Activated gamma-delta T cell (primary cell): ENCODE measurements at places on chromosomes 3 and 15.

DNA sequence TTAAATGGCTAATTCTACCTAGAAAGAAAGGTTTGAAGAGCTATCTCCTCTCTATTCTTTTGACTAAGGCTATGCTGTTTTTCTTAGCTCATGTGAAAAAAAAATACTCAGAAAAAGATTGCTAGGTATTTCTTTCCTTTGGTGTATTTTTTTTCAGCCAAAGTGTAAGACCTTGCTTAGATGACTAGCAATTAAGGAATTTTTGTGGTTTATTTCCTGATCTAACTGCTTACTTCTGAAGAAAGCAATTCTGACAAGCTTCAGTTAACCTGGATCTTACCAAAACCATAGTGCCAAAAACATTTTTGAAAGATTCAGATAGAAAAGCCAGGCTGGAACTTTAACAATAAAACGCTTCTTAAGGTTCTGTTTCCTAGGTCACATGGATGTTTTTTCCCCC is 315.6 kb downstream of the SOX2 start:
- no peak for DNase-seq

- no peak for DNase-seq
Measured at GRCh38 chr15:65869954-65870871, 922 bp downstream of the RAB11A start.

- DNase-seq: no peak
Measured at GRCh38 chr15:71218272-71218805, 103.1 kb downstream of the THSD4 start.

GRCh38 chr3:41199866-41200668 is 762 bp downstream of the CTNNB1 start:
- DNase-seq: peak; percentile 45

GRCh38 chr3:191329654-191330529 is at the start of gene UTS2B:
Gene UTS2B (minus strand): TSS chr3:191330526. CDS start chr3:191282189, 48,337 bp downstream.
- DNase-seq: no peak

DNA sequence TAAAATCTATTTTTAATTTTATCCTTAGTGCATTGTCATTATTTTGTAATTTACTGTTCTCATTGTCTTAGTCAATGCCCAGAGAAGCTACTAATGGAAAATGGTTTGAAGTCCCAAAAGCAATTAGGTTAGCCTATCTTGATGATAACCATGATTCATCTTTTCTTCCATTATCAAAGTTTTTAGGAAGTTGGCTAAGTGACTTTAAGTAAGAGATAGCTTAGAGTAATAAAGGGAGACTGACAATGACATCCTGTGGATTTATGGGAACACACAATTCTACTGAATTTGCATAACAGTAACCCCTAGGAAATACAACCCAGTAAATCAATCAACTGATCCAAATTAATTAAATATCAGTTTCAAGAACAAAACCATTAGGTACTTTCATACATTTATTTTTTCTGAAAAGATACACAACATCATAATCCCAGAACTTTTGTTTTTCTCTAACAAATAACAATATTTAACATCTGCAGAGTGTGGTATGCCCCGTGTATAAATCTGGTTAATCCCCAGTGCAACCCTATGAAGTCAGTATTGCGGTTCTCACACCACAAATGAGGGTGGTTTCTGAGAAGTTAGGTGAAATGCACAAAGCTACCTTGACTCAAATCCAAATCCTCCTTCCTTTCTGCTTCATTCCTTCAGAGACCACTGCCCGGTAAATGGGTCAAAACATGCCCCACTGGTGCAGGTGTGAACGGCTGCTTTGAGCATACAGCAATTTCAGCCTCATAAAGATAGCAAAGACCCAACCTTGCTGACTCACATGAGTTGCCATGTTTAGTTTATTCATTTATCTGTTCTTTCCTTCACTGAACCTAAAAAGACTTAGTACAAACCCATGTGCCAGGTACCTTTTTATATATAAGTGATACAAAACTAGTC is 202.1 kb downstream of the TBL1XR1 start:
- no peak for DNase-seq

GRCh38 chr3:177284383-177284881 is 87.2 kb upstream of the TBL1XR1 start:
- DNase-seq: no peak

DNA sequence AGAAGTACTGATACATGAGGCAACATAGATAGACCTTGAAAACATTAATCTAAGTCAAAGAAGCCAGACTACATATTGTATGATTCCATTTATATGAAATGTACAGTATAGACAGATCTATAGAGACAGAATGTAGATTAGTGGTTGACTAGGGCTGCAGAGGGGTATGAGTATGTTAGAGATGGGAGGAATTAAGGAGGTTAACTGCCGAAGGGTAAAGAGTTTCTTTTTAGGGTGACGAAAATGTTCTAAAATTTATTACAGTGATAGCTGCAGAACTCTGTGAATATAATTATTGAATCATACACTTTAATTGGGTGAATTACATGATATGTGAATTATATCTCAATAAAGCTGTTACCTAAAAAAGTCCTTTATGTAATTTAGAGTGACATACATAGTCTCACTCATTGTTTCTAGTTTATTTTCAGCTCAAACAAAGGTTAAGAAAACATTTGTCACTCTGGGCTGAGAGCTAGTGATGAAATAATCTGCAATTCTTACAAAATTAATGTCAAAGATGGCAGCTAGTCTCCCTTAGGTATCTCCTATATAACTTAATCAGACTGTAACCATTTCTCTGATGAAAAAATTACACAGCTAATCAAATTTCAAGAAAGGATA is 61.4 kb downstream of the DENND4A start:
- DNase-seq: no peak

GRCh38 chr15:90594301-90594738 is 64.6 kb downstream of the CRTC3 start:
- no peak for DNase-seq

DNA sequence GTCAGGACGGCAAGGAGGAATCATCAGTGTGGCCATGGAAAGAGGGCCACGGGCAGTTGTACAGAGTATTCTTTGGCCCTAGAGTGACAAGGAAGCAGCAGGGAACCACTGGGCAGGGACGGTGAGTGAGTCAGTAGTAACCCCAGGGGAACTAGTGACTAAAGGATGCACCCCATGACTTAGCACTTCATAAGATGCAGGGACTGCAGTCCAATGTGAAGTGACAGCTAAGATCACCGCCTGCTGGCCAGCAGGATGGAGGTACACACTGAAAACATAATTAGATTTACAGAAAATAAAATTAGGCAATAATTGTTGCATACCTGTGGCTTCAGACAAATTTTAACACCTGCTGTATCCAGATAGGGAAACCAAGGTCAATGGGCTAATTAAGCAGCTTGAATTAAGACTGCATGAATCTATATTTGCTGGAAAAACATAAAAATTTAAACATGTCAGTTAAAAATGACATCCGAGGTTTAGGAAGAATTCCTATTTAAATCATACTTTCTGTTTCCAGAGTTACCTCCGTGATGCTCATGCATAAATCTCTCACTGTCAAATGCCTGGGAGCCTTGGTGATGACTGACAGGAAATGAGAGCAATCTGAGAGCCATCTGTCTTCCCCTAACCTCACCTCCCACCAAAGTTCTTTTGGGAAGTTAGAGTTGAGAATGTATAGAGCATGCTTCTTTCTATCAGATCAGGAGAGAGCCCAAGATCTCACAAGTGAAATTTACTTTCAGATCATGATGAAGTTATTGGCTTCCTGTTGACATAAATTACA is 56.5 kb downstream of the DCLK3 start:
- DNase-seq: no peak

- DNase-seq: no peak
Measured at GRCh38 chr3:149243540-149243939, 21.9 kb upstream of the CP start.

DNA sequence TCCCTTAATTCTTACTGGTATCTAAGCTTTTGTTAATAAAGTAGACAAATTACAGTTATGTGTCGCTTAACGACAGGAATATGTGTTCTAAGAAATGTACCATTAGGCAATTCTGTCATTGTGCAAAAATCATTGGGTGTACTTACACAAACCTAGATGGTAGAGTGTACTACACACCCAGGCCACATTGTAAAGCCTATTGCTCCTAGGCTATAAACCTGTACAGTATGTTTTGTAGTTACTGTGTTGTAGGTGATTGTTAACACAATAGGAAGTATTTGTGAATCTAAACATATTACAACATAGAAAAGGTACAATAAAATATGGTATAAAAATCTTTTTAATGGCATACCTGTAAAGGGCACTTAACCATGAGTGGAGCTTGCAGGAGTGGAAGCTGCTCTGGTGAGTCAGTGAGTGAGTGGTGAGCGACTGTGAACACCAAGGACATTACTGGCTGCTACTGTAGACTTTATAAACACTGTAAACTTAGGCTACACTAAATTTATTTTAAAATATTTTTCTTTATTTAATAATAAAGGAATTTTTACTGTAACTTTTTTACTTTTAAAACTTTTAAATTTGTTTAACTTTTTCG is 47.4 kb downstream of the FSIP1 start:
- DNase-seq: no peak

DNA sequence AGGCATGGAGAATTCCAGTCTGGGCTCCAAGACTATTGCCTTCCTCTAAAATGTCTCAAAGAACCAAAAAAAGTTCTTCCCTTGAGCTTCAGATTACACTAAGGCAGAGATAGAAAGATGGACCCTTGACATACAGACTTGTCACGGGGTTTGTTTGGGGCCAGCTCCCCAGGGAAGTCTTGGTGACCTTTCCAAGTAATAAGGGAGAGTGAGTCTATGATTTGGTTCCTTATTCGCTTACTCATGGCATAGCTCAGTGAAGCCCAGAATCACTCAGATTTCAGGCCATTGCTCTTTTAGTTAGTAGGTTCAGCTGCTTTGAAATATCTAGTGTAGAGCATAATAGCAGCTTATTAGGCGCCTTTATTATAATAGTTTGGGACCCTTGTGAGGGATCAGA is 90.3 kb downstream of the PLCL2 start:
- no peak for DNase-seq

- DNase-seq: no peak
Measured at GRCh38 chr15:96858694-96859093, 528.2 kb downstream of the NR2F2 start.
